ENCODE measurements at places on chromosomes 2 and 18. TPM values are rescaled to one million over a fixed set of nuclear protein-coding genes. Genes with fewer than 3 reads are reported as not detected.
A peak's percentile ranks its signal among the peaks of the same experiment; 100 is the strongest.

Gene SERPINB4
- total RNA-seq: not detected

Gene HRH4
- not detected for total RNA-seq

Gene DSG1
- not detected for total RNA-seq

Gene TMEM247
- not detected for total RNA-seq

Gene MAB21L4
- 2.3 TPM for total RNA-seq

Gene GPR155
- total RNA-seq: 7.2 TPM

Gene PLB1
- total RNA-seq: 5.6 TPM

Gene TMEFF2
- not detected for total RNA-seq

Gene SCYGR2
- total RNA-seq: not detected

Gene CFAP65
- not detected for total RNA-seq

Gene HOXD11
- total RNA-seq: not detected

Gene DAPL1
- total RNA-seq: not detected

DNA sequence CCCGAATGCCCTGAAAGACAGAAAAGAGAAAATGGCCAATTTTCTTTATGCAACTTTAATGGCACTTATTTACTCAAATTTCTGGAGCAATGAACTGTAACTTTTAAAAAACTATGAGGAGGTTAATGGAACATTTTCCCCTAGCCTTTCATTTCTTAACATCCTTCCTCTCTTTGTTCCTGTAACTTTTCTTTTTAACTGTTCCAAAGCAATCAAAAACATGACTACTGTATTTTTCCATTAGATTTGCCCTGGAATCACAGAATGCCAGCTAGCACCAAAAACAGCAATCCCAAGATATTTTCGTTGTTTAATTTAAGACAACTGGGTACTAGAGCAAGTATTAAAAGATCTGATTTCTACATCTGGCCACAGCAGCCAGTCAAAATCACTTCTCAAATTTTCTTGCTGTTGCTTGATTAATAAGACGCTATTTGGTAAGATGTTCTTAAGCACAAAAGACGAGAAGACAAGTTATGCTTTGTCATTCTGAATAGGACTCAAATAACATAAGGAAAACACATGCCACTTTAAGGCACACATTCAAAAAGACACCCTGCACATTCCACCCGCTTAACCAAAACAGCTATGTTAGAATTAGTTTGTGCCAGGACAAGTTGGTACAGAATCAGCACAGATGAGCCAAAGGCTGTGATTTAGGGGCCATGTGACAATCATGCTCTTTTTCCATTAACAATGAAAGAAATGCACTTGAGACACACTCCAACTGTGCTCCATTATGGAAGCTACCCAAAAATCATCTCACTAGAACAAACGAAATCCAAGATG lies 3.6 kb downstream of the STARD7 start:
- peaks cover 3% of the 10 kb centered on the region for H3K4me1 ChIP-seq
- peak overlapping the region; percentile 1 for H3K4me3 ChIP-seq
- H3K36me3 ChIP-seq: no peaks in the 10 kb centered on the region
- H3K27me3 ChIP-seq: no peaks in the 10 kb centered on the region

DNA sequence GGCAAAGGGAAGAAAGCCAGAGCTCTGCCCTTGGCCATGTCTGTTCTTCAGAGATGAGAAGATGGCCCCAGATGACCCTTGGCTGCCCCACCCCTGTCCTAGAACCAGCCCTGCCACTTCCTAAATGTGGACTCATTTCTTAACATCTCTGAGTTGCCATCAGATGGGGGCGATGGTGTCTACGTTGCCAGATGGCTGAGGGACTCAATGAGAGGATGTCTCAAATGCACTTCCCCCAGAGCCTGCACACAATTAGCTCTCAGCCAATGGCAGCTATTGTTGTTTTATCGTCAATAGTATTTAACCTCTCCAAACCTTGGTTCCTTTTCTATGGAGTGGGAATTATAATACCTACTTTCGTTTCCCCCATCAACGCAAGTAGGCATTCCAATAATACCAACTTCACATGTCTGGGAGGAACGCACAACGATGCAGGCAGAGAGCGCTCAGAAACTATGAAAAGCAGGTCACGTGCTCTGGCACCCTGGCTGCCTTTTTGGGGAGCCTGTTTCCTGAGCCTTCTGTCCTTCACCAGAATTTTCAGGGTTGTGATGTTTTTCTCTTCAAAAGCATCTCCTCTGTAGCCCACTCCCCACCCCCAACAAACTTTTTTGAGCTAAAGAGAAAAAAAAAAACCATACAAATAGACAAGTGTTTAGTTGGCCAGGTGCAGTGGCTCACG lies 100.3 kb downstream of the MCFD2 start:
- peaks cover 22% of the 10 kb centered on the region for H3K4me1 ChIP-seq
- no peaks in the 10 kb centered on the region for H3K36me3 ChIP-seq
- no peaks in the 10 kb centered on the region for H3K27me3 ChIP-seq
- H3K27ac ChIP-seq: peak overlapping the region; percentile 87

DNA sequence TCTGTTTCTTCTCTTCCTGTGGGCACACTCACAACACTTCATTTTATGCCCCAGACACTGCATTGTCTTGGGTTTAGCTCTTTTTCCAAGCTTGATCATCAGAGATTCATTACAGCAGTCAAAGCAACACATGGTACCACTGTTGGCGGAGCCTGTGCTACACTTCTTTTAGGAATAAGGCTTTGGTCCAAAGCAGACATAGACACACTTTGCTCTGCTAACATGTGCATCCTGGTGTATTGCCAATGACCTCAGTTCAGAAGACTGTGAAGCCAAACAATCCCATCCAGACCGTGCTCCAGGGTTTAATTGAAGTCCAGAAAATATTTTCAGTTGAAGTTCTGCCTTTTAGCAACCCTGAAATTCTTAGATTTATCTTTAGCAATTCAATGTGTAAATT lies 354.6 kb upstream of the RAB12 start:
- no peaks in the 10 kb centered on the region for H3K36me3 ChIP-seq
- H3K4me3 ChIP-seq: no peak overlapping the region
- H3K4me1 ChIP-seq: no peaks in the 10 kb centered on the region
- no peak overlapping the region for H3K27ac ChIP-seq
- no peak for DNase-seq
- no peaks in the 10 kb centered on the region for H3K27me3 ChIP-seq

DNA sequence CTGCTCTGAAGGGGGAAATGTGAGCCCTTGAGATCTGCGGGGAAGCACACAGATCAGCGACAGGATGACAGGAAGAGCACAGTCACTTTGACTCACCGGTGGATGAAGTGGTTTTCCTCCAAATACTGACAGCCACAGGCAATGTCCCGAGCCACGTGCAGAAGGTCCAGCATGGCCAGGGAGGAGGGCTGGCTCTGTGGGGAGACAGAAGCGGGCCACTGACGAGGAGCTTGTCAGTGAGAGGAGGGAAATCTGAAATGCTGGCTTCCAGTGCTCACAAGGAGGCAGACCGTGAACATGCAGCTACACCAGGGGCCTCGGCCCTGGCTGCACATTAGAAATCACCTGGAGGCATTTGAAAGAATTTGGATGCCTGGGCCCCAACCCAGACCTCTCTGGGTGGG lies 98.7 kb downstream of the CLIP4 start:
- H3K27me3 ChIP-seq: no peaks in the 10 kb centered on the region
- H3K4me1 ChIP-seq: no peaks in the 10 kb centered on the region
- H3K36me3 ChIP-seq: no peaks in the 10 kb centered on the region
- no peak overlapping the region for H3K4me3 ChIP-seq
- DNase-seq: no peak

GRCh38 chr2:128667391-128667790 lies 348.7 kb upstream of the HS6ST1 start:
- no peak overlapping the region for H3K27ac ChIP-seq
- H3K4me3 ChIP-seq: no peak overlapping the region
- DNase-seq: no peak
- H3K36me3 ChIP-seq: no peaks in the 10 kb centered on the region
- no peaks in the 10 kb centered on the region for H3K27me3 ChIP-seq
- H3K4me1 ChIP-seq: no peaks in the 10 kb centered on the region

GRCh38 chr2:191166111-191166755 lies 15.4 kb upstream of the STAT4 start:
- H3K27me3 ChIP-seq: no peaks in the 10 kb centered on the region
- DNase-seq: no peak
- H3K4me1 ChIP-seq: no peaks in the 10 kb centered on the region
- no peaks in the 10 kb centered on the region for H3K36me3 ChIP-seq

GRCh38 chr18:22314001-22314400 lies 103.7 kb downstream of the CTAGE1 start:
- no peaks in the 10 kb centered on the region for H3K36me3 ChIP-seq
- no peak overlapping the region for H3K4me3 ChIP-seq
- no peak overlapping the region for H3K27ac ChIP-seq
- no peaks in the 10 kb centered on the region for H3K4me1 ChIP-seq
- DNase-seq: no peak
- H3K27me3 ChIP-seq: no peaks in the 10 kb centered on the region

DNA sequence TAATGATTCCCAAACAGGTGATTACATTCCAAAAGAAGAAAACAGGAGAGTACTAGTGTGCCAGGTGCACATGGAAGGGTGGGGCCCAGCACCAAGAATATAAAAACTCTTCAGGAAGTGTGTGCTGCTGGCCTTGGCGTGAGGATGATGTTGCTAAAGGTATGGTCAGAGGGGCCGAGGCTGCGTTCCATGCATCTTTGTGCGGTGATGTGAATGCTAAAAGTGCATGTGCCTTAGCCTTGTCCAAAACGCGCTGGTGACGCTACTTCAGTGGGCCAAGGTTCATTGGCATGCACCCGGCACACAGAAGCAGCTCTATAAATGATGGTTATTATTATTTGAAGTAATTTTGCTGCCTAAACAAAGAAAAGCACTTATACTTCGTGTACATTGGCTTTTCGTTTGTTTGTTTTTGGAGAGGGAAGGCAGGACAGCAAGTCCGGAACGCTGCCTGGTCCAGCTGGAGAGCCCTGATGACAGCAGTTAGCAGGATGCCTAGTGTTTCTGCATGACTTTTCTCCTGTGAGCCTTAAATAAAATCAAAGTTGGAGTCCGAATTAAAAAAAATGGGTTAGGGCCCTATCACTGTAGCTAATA lies 2.9 kb downstream of the ALKAL2 start:
- H3K4me3 ChIP-seq: no peak overlapping the region
- H3K27me3 ChIP-seq: no peaks in the 10 kb centered on the region

- DNase-seq: no peak
- H3K4me1 ChIP-seq: no peaks in the 10 kb centered on the region
- no peak overlapping the region for H3K27ac ChIP-seq
- no peaks in the 10 kb centered on the region for H3K36me3 ChIP-seq
- H3K4me3 ChIP-seq: no peak overlapping the region
Observed at GRCh38 chr2:191345788-191346187, 100.6 kb downstream of the MYO1B start.

DNA sequence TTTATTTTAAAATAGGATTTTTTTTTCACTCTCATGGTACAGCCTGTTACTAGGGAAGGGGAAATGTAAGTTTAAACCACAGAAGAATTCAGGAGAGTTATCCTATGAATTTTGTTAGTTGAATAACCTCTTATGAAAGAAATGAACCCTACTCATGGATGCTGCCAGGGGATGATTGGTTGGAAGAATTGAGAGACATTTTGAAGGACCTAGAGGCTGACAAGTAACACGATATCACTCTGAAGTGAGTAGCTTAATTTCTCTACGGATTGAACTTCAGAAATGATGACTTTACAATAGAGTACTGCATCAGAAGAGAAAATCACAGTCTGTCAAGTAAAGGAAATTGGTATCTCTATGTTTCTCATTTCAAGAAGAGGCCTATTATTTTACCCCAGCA lies 1346.2 kb downstream of the SUCLG1 start:
- no peaks in the 10 kb centered on the region for H3K4me1 ChIP-seq
- DNase-seq: no peak
- no peaks in the 10 kb centered on the region for H3K36me3 ChIP-seq
- H3K4me3 ChIP-seq: no peak overlapping the region
- H3K27ac ChIP-seq: no peak overlapping the region

DNA sequence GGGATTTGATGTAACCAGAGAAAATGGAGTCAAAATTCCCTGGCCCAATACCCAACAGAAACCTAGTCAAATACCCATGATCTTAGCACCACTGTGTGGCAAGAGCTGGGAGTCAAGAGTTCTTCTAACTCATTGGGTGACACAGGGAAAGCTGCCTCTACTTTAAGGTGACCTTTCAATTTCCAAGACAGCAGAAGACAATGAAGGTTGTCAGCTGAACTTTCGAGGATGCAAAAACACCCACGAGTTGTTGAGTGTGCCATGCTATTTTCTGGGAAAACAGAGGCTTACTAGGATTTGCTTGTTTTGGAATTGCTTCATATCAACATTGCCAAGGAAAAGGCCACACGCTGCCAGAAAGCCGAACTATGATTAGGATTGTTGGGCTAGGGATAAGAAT lies 61.6 kb upstream of the CYRIA start:
- H3K27me3 ChIP-seq: no peaks in the 10 kb centered on the region
- DNase-seq: no peak
- no peaks in the 10 kb centered on the region for H3K36me3 ChIP-seq

GRCh38 chr2:224927646-224928173 lies 114.6 kb downstream of the DOCK10 start:
- no peaks in the 10 kb centered on the region for H3K36me3 ChIP-seq
- no peak for DNase-seq
- no peaks in the 10 kb centered on the region for H3K4me1 ChIP-seq
- H3K27ac ChIP-seq: peak overlapping the region; percentile 77
- no peaks in the 10 kb centered on the region for H3K27me3 ChIP-seq

DNA sequence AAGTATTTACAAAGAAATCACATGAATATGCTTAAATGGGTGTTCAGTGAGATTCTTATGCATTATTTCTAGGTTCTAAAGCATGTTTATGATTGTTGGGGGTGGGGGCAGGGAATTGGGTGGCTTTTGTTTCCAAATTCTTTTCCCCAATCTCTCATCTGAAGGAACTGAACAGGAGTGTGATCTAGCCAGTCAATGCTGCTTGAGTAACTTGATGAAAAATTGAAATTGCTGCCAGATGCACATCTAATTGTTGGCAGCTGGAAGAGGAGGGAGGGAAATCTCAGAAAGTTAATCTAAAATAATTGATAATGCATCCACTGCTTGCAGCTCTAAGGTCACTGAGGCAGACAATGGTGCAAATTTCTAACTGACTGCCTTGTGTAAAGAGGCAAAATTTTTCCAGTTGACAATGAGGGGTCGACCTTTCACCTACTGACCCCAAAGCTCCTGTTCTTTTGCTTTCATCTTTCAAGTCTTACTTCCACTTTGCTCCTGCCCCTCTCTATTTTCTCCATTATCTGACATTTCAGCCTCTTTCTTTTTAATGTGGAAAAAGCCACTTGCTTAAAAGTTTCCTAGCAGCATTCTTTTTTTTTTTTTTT lies 53.3 kb downstream of the IRS1 start:
- no peaks in the 10 kb centered on the region for H3K4me1 ChIP-seq
- DNase-seq: no peak
- H3K27me3 ChIP-seq: no peaks in the 10 kb centered on the region
- H3K36me3 ChIP-seq: no peaks in the 10 kb centered on the region
- no peak overlapping the region for H3K27ac ChIP-seq

GRCh38 chr2:211401328-211401727 lies 844.9 kb downstream of the CPS1 start:
- H3K4me1 ChIP-seq: no peaks in the 10 kb centered on the region
- H3K27ac ChIP-seq: no peak overlapping the region
- H3K36me3 ChIP-seq: no peaks in the 10 kb centered on the region
- no peak for DNase-seq
- no peak overlapping the region for H3K4me3 ChIP-seq

Measured in breast epithelium (tissue), 4 donors.